T-helper 17 cell (primary cell): ENCODE measurements at places on chromosomes 7 and 10.

DNA sequence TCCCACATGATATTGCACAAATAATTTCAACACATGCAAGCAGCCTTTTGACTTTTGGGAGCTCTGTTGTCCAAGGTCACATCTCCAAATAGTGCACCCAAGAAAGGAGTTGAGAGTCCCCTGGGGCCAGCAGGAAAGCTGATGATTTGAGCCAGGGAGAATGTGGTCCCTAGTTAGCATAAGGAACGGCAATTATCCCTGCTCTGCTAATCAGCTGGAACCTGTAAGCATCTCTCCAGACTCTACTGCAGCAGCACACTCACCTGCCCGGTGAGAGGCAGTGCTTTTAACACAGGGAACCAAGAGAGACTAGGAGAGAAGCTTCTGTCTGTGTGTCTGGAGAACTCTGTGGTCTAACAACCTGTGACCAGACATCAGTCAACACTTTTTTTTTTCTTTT lies 17.0 kb downstream of the TRPV5 start:
- DNase-seq = no peak

DNA sequence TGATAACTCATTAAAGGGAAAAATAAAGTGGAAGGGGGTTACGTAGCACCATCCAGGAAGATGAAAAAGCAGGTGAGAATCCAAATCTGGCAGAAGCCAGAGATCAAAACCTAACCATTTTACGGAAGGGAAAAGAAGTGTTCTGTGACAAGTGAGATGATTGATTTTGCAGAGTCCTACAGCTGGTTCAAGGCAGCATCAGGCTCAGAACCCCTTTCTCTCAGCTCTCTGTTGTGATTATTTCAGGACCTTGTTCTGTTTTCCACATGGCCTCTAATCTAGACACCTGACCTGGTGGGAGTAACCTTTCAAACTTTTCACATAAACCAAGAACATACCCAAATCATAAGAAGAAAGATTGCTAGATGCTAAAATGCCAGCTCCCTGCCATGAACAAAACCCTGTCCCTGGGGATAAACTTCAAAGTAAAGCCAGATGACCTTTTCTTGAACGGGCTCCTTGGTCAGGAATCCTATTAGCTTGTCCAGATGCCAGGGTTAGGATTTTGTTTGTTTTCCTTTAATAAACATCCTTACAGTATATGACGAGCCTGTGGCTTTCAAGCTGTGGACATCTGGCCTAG lies 5.9 kb downstream of the DUSP5 start:
- no peak for DNase-seq

DNA sequence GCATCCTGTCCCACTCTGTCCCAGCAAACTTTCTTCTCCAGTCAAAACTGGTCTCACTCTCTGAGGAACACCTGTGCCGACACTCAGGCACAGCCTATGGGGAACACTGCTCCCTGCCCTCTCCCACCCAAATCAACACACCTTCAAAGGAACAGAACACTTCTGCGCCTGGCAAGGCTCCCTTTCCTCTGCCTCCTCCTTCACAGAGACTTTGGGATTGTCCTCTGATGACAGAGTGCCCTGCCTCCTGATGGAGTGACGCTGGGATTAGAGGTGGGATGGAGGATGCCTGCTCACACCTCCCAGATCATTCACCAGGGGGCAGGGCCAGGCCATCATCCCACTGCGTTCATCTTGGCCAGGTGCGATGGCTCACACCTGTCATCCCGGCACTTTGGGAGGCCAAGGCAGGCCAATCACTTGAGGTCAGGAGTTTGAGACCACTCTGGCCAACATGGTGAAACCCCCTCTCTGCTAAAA lies 26.5 kb downstream of the KLF6 start:
- no peak for DNase-seq

- no peak for DNase-seq
Observed at GRCh38 chr10:30282221-30282620, 66.9 kb downstream of the MTPAP start.

- DNase-seq = no peak
Observed at GRCh38 chr7:113175525-113176104, 57.3 kb upstream of the SMIM30 start.

DNA sequence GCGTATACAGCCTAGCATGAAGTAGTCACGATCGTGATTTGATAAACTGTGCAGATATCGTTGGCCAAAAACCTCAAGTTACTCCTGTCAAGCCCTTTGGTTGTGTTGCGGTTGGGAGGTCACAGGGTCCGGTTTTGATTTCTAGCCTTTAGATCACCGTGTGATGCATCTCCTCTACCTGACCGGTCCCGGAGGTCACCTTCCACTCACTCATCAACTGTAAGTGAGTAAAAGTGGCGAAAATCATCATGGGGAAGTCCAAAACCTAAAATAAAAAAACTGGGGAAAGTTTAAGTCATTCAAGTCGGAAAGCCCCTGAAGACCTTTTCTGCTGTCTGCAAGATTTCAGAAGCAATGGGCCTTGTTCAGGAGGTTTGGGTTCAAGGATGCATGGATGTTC lies 62.8 kb downstream of the ADARB2 start:
- no peak for DNase-seq

DNA sequence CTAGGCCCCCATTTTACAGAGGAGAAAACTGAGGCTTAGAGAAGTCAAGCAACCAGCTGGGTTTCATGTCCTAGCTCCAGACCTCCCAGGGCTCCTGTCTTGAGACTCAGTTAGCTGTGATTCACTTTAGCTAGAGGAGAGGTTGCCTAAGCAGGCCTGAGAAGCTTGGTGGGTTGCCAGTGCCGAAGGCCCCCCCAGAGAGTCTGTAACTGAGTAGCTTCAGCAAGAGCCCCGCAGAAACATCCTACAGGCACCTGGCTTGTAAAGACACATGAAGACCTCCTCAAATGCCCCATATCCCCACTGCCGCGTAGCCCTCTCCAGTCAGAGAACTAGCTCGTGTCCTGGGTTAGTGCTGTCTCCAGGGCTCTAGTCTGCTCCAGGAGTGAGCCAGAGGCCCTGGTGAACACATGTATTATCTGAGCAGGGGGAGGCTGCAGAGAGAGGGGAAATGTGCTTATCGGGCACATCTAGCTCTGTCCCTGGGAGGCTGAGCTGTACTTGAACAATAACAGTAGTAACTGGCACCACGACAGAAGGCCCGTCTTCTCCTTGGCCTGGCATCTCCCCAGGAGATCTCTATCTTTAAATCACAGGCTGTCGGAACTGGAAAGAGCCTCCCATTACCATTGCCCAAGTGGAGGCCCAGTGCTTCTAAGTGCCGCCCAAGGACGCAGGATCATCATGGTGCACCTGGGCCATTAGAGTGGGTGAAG lies 28.9 kb downstream of the UNC5B start:
- no peak for DNase-seq

DNA sequence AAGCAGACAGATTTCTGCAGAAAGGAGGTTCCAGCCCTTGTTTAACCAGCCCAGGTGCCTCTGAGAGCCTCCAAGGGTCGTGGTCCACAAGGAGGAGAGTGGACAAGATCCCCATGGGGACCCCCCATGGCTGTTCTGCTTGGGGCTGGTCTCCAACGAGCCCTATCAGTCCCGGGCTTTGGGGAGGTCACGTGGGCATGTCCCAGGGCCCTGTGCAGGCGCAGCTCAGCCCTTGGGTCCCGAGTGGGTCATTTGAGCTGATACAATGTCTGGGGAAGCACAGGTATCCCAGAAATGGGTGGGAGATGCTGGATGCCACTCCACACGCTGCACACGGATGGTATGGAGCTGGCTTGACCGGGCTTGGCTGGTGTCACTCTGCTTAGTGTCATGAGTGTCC lies 57.8 kb downstream of the NPTX2 start:
- DNase-seq = no peak

DNA sequence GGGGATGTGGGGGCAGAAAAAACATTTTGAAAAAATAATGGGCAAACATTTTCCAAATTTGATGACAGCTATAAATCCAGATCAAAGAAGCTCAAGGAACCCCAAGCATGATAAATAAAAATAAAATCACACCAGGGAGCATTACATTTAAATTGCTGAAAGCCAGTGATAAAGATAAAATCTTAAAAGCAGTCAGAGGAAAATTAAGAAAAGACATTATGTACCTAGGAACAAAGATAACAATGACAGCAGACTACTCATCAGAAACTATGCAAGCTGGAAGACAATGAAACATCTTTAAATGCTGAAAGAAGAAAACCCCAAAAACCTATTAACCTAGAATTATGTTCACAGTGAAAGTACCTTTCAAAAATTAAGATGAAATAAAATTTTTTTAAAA lies 23.3 kb downstream of the NEUROG3 start:
- no peak for DNase-seq

DNA sequence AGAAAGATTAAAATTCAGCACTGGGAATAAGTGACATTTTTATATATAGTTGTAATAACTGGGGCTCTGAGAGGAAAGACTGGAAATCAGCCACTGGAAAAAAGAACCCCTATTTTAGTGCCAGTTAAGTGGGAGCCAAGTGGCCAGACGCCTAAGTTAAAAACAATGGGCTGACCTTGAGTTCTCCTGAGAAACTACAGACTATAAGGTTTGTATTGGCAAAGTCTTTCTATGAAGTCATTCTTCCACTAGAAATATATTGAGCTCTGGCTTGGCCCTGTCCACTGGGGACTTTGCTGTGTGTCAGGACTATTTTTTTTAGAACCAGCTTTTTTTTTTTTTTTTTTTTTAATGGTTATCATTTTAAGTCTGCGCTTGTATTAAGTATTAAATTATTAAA lies 210.6 kb upstream of the FZD8 start:
- DNase-seq = no peak

DNA sequence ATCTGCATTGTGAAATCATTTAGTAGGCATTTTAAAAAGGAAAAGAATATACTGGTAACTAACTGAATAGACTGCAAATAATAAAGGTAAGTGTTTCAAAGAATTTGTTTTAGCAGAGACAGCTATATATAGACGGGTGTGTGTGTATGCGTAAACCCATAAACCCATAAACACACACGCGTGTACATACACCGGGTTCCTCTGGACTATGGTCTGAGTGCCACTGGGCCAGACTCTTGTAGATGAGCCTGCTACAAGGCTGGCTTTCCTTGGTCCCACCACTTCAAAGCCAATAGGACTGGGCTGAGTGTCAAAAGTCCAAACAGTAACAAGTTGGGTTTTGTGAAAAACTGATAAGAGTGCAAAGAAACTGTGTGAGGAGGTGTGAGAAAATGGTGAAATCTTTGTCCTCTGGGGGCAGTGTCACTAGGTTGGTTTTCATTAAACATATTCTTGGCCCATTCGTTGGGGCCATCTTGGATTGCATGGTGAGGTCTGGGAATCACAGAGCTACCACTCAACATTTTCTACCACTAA lies 39.8 kb downstream of the GNA12 start:
- DNase-seq = no peak

- no peak for DNase-seq
Observed at GRCh38 chr10:123262456-123262855, 108.3 kb downstream of the BUB3 start.

GRCh38 chr7:112254156-112254555 lies 47.7 kb downstream of the ZNF277 start:
- no peak for DNase-seq

DNA sequence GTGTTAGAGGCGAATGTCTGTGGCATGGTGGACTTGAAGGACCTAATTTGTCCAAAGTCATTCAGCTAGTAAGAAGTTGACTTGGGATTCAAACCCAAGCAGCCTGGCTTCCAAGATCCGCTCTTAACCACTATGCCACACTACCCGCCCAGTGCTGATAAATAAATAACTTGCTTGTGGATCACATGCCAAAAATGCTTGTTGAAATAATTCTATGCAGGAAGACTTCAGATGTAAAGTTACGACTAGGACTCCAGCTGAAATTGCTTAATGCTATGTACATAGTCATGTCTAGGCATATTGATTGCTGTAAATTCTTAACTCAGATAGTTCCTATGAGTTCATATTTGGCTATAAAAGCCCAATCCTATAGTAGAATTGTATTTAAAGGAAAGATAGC lies 76.0 kb downstream of the PLXDC2 start:
- DNase-seq = no peak

DNA sequence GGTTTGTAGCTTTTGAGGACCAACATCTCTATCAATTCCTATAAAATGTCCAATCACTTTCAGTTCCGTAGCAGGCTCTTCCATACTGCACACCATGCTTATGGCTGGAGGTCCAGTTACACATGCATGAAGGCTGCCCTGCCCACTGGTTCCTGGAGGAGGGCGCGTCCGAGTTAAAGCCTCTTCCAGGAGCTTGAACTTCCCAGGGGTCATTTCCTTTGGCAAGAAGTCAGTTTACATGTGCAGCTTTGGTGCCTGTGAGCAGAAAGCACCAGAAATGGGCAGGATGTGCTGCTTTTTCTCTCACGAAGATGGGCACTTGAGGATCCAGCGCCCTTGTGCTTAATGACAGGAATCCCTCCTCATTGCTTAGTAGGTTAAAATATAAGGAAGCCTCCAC lies 17.6 kb upstream of the PHYH start:
- no peak for DNase-seq

GRCh38 chr10:101003639-101004206 lies 4.1 kb downstream of the LZTS2 start:
- DNase-seq = no peak

DNA sequence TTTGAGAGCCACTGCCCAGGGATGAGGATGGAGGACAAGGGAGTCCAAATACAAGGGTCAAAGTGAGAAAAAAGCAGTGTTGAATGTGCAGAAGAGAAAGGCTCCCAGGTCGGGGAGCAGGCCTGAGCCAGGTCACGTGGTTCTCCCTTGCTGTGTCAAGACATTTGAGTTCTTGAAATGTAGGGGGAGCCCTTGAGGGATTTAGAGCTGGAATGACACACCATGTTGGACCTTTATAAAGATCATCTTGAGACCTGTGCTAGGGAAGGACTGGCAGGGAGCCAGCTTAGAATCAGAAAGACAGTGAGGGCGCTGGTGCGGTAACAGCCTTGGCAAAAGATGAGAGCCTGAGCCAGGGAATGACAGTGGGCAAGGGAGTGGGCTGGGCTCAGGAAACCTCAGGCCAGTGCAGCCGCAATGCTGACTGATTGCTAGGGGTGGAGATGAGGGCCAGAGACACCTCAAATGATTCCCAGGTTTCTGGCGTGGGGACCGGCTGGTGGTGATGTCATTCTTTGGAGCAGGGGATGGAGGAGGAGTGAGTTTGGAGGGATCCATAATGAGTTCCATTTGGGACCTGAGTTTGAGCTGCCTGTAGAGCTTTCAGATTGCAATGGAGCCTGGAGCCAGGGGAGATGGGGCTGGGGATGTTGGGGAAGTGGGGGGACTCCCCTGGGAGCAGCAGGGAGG lies 120.1 kb downstream of the PTPN20 start:
- DNase-seq = no peak

DNA sequence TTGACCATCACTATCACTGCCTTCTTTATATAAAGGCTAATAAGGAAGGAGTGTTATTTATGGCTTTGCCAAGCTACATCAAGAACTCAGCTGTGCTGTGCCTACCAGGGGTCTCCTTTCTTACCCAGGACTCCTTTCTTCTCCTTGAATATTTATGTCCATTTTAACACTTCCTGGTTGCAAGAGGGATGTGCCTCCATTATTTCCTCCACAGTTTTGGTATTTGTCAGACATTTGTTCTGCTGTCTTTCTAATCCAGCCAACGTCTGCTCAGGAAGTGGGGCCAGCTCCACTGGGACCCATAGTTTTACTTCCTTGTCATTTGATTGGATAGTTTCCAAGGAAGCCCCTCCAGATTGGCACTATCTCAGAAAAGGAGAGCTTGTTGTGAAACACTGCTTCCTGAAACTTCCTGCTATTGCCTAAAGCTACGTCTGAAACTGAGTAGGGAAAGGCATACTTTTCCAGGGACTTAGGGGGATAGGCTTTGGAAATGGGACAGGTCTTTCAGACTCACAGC lies 6.6 kb upstream of the STRIP2 start:
- no peak for DNase-seq
